ENCODE measurements at places on chromosomes 2 and 18. TPM values are rescaled to one million over a fixed set of nuclear protein-coding genes. Genes with fewer than 3 reads are reported as not detected.

DNA sequence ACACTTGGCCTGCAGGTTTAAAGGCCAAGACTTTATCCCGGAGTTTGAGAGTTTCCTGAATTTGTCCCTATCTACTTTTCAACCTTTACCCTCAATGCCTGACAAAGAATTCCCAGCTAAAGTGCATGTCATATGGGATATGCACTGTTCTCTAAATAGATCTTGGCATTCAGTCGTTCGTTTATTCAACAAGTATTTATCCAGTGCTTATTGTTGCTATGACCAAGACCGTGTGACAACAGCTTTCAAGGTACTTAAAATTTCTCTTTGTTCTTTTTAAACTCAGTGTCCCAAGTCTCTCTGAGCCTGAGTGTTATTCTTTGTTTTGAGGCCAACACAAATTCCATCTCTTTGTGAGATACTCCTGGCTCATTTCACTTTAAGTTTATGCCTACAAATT is 133.4 kb downstream of the RGPD3 start:
- no peak for DNase-seq

DNA sequence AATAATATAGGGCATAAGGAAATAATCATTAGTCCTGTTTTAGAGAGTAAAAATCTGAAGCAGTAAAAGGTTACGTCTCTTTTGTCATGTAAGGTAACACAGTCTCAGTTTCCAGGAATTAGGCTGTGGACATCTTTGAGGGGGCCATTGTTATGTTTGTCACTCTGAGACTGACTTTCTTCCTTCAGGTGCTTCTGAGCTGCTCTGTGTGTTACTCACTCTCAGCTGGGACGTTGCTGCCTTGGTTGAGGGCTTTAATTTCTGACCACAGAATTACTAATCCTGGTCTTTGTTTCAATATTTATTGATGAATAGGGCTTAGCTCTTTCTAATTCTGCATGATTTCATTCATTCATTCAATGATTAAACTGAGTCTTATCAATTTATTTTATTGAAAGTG is 55.9 kb upstream of the SLC38A11 start:
- DNase-seq, result no peak

- DNase-seq, result no peak
Observed at GRCh38 chr2:95551055-95551568, 40.7 kb upstream of the TRIM43 start.

DNA sequence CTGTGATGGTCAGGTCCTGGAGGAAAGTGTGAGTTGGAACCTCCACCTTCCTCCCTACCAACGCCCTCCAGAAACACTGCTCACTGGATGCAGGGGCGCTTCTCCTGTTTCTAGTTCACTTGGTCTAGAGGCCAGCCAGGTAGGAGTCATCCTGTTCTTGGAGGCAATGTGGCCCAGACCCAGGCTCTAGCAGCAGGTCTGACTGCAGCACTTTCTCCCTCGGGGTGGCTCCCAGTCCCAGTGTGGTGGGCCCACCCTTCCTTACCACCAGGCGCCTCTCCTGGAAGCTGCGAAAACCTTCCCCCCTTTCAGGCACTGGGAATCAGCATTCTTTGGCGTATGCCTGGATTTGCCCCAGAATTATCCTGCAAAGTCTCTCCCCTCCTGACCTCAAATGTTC is 292.8 kb downstream of the SOX11 start:
- DNase-seq, result no peak

- DNase-seq, result no peak
Observed at GRCh38 chr2:40105593-40105992, 326.5 kb upstream of the THUMPD2 start.

MBD5 gene
- total RNA-seq, result 25.5 TPM

ST8SIA5 gene
- total RNA-seq, result 2.5 TPM

GRCh38 chr18:56165601-56166355 is 472.6 kb downstream of the TXNL1 start:
- no peak for DNase-seq

- DNase-seq, result no peak
Observed at GRCh38 chr2:7927691-7928090, 754.2 kb upstream of the ID2 start.

RGPD3 gene
- total RNA-seq, result 0.10 TPM

DNA sequence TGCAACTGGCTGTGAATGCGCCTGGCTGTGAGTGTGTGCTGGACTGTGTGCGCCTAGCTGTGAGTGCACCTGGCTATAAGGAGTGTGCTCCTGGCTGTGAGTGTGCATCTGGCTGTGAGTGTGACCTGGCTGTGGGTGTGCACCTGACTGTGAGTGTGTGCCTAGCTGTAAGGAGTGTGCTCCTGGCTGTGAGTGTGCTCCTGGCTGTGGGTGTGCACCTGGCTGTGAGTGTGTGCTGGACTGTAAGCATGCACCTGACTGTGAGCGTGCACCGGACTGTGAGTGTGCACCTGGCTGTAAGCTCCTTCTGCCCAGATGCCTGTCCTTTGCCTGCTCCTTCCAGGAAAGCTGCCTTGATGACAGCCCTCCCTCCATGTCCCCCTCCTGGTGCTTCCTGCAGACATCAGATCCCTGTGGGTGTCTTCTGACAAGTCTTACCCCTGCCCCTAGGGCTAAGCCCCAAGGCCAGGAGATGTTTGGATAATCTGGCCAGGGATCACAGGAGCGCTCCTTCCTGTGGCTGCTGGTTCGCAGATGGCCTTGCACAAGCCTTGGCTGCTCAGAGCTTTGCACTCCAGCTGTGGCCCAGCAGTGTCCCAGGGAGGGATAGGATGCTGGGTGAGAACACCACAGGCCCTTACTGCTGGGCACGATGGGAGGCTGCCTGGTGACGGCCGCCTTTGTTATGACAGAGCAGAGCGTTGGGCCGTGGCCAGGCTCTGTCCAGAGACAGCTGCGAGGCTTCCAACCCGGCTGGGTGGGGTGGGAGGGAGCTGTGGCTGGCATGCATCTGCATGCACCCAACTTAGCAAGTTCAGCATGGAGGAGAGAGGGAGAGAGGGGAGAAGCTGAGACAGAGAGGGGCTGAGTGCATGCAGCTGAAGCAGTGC is 89.9 kb downstream of the GLI2 start:
- peak; percentile 61 for DNase-seq

GRCh38 chr2:121992700-121993099 is 237.2 kb downstream of the TSN start:
- DNase-seq, result no peak

RUFY4 gene
- total RNA-seq, result not detected

NYAP2 gene
- not detected for total RNA-seq

DNA sequence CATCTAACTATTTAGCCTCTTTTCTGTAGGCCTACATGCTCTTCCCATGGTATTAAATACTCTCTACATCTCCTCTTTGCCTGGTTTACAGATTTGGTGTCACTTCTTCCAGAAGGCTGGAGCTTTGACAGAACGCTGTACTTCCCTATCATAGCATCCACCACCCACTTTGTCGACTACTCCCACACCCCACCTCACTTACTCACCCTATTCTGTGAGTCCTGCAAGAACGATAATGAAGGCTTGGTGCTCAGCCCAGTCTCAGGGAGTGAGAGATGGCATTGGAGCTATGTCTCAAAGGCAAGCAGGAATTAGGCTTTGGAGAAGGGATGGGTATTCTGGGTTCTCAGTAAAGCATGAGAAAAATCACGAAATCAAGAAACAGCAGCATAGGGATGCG is 20.3 kb upstream of the KDM3A start:
- no peak for DNase-seq

- no peak for DNase-seq
Observed at GRCh38 chr2:141930803-141931202, 200.0 kb downstream of the LRP1B start.

MYO7B gene
- 0.27 TPM for total RNA-seq

DNA sequence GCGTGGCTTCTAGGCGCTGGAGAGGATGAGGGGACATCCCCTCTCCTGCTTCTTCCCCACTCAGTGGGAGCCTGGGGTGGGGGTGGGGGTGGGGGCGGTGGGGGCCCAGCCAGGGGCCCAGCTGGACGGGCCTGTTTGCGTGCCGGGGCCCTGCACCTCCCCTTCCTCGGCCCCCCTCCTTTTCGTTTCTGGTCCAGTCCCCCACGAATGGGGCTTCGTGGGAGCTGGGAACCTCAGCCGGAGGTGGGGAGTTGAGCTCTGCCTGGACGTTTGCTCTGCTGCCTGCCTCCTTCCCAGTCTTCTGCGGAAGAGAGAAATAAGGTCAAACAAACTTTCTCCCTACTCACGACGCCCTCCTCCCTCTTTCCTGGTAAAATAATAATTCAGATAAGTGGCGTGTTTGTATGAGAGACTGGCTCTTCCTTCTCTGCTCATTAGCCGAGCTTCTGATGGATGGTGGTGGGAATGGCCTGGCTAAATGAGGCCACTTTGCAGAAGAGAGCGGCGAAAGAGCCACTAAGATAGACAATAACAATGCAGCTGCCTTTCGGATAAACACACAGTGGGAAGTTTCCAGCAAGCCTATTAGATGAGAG is 782 bp downstream of the MTA3 start:
- DNase-seq, result peak; percentile 28

DNA sequence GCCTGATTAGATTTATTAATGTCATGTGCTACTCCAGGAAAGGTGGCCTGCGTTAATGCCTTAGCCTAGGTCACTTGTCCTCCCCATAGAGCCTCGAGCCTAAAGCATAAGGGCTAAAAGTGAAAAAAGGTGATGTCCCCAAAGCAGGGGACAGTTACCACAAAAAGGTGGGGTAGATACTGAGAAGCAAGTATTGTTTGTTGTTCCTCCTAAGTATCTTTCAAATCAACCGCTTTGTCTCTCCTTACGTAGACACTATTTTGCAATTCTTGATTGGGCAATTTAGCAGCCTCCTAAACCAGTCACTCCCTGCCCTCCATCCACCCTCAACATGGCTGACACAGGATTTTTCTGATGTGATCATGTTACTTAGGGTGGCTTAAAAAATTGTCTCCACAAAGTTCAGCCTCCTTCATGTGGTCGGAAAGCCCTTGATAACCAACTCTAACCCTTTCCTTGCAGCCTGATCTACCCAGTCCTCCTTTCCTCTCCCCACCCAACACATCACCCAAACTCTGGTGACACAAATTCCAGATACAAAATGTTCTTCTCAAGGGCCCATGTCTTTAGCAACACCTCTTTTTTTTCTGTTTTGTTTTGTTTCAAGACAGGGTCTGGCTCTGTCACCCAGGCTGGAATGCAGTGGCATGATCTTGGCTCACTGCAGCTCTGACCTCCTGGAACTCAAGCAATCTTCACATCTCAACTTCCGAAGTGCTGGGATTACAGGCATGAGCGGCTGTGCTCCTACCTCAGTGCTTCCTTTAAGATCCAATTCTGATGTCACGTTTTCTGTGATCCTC is 6.9 kb downstream of the INHA start:
- DNase-seq, result no peak

DNA sequence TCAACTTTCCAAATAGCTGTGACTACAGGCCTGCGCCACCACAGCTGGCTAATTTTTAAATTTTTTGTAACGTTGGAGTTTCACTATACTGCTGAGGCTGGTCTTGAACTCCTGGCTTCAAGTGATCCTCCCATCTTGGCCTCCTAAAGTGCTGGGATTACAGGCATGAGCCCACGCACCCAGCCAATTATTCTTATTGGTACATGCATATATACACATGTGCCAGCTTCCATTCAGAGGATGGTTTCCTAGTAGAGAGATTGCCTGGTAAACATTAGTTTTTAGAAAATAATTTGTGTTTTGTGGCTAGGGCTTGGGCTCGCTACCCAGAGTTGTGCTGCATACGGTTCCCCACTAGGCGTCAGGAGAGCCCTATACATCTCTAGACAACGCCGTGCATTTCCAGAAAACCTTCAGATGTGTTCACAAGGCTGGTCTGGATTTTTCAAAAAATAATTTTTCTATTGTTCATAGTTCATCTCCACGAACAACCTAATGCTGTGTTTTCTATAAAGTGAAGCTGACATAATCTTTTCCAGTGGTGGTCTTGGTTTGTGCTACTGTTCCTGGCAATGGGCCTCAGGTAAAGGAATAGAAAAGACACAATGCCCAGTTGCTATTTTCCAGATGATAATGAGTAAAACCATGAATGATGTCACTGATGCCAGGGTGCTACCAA is 14.6 kb upstream of the AFG3L2 start:
- DNase-seq, result peak; percentile 56

DNA sequence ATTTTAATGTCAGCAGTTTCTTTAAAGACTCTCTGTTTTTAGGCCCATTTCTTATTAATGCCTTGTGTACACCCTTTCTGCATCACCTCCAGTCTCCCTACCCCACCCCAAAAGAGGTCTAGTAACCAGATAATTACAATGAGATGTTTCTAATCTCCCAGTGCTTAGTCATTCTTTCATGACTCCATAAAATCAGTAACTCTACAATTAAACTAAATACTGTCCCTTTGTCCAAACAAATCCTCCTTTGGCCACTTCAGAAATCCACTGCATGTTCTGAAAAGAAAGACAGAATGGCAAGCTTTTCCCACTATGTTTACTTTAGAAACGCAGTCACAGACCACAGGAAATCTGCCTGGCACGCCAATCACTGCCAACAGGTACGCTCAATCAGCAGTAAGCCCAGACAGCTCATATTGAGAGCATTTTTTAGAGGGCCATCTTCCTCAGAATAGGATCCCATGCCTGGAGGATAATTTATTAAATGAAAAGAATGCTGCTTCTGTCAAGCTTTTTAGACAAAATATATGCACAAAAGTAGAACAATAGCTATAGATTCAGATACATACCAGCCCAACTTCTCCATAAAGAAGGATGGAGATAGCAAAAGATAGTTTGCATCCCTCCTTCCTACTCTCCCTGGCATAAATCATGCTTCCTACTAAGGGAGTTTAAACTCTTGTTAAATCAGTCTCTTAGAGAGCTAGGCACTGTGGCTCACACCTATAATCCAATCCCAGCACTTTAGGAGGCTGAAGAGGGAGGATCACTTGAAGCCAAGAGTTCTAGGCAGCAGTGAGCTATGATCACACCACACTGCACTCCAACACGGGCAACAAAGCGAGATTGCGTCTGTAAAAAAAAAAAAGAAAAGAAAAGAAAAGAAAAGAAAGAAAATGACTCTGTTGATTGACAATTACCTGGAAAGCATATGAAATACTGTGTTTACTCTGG is 14.6 kb downstream of the CLASP1 start:
- no peak for DNase-seq

DNA sequence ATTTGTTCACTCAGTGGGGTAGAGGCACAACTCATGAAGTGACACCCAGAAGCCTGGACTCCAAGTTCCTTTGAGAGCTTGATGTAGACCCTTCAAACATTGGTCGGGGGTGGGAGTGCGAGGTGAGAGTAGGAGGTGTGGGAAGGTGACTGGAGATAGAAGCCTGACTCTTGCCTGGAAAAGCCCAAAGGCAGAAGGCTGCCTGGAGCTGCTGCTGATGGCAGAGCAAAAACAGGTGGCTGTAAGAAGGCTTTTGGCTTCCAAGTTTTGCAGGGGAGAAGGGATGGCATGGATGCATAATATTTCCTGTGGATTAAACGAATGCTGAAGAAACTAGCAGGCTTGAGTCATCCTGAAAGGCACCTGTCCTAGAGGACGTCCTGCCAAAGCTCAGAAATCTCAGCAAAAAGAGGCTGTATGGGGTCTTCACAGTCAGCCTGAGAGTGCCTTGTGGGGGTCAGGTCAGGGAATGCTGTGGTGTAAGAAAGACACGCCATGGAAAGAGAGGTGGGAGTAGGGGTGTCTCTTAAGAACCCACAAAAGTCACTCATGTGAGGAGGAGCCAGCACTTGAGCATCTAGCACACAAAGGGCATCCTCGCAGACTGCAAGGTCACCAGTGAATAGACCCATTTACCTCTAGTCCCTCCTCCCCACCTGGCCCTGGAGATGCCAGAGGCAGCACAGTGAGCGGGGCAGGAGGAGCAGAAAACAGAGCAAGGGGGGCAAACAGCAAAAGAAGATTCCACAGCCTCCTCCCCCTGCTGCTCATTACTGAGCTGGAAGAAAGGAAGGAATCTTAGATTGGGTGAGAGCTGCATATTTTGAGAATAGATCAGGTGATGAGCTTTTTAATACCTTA is 37.5 kb downstream of the FASTKD2 start:
- no peak for DNase-seq

GRCh38 chr2:171347591-171348032 is 86.2 kb downstream of the METTL8 start:
- DNase-seq, result no peak
